ENCODE measurements at places on chromosomes 5 and 9. TPM values are rescaled to one million over a fixed set of nuclear protein-coding genes. Genes with fewer than 3 reads are reported as not detected.

The FIBCD1 gene
- 0.33 TPM for total RNA-seq

The EDIL3 gene
- total RNA-seq, result 74.6 TPM

The TNC gene
- total RNA-seq, result 10.1 TPM

The CA9 gene
- total RNA-seq, result 1.5 TPM

The NOL8 gene
- total RNA-seq, result 28.2 TPM

The PMPCA gene
- 61.3 TPM for total RNA-seq

The SHB gene
- total RNA-seq, result 18.5 TPM

The TRAPPC13 gene
- total RNA-seq, result 20.3 TPM

The GPX3 gene
- 32.5 TPM for total RNA-seq

The IFNK gene
- total RNA-seq, result not detected

DNA sequence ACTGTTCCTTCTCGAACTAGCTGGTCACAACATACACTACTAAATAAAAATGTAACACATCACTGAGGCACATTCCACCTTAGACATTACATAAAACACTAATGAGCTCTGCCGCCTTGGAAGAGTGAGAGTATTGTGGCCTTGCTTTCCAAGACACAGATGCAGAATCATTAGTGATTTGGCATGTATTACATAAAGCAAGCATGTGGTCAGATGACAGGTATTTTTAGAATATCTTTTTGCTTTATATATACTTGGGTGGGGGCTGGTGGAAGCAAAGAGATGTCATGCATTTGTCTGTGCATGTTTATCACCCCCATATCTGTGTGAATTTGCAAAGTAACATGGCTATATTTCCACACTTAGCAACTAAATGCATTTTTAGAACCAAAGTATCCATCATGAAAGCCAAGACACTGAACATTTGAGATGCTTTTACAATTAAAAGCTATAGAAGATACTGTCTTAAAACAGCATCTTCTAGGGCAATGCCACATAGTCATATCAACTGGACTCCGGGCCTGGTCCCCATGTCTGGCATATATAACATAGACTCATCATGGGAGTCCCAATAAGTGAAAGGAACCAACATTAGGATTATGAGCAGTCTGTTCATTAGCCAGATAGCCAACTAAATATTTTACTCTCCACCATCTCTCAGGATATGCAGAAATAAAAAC is 213.5 kb downstream of the MEF2C start:
- no peak overlapping the region for H3K4me3 ChIP-seq
- peaks cover 13% of the 10 kb centered on the region for H3K27me3 ChIP-seq
- H3K4me1 ChIP-seq, result peaks cover 55% of the 10 kb centered on the region
- H3K27ac ChIP-seq, result no peak overlapping the region
- DNase-seq, result no peak
- H3K36me3 ChIP-seq, result no peaks in the 10 kb centered on the region

- H3K4me3 ChIP-seq, result no peak overlapping the region
- no peaks in the 10 kb centered on the region for H3K36me3 ChIP-seq
- H3K27ac ChIP-seq, result peak overlapping the region; percentile 74
- H3K27me3 ChIP-seq, result no peaks in the 10 kb centered on the region
- H3K4me1 ChIP-seq, result peaks cover 11% of the 10 kb centered on the region
Measured at GRCh38 chr5:100706776-100707175, 171.6 kb downstream of the FAM174A start.

DNA sequence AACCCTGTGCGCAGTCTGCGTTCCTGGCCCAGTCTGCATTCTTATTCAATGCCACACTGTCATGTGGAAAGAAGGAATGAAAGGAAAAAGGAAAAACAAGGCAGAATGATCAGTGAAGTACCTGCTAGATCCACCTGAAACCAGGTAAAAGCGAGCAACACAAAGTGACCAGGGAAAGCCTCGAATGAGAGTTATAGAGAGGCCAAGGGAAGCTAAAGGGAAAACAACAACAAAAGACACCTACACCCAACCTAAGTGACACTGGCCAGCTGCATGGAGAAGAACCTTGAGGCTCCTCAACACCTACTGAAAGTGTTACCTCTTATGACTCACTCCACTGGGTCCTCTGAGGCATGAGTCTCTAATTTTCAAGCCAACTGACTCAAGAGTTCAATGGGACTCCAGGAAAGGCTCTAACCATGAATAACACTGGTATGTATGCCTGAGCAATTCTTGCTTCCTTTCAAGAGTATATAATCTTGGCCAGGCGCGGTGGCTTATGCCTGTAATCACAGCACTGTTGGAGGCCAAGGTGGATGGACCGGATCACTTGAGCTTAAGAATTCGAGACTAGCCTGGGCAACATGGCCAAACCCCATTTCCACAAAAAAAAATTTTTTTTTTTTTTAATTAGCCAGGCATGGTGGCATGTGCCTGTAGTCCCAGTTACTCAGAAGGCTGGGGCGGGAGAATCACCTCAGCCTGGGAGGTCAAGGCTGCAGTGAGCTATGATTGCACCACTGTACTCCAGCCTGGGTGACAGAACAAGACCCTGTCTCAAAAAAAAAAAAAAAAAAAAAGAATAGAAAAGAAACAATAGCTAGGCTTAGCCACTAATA is 29.0 kb downstream of the MTMR12 start:
- no peak overlapping the region for H3K4me3 ChIP-seq
- no peak for DNase-seq
- no peak overlapping the region for H3K27ac ChIP-seq
- H3K36me3 ChIP-seq, result peaks cover 23% of the 10 kb centered on the region
- peaks cover 2% of the 10 kb centered on the region for H3K27me3 ChIP-seq
- H3K4me1 ChIP-seq, result no peaks in the 10 kb centered on the region

DNA sequence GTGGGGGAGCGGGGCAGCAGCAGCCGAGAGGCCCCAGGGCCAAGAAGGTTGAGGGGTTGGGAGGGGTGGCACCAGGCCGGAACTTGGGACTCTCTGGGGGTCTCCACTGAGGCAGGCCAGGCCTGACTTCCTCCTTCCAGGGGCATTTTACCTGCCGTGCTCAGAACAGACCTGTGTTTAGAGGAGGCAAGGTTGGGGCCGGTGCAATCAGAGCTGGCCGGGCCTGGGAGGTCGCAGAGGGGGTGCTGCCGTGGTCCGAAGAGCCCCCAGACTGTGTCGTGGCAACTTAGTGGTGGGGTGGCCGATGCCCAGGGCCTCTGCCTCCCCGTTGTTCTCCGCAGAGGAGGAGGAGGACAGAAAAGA is 21.8 kb downstream of the GLT6D1 start:
- no peak for DNase-seq
- no peaks in the 10 kb centered on the region for H3K36me3 ChIP-seq
- H3K4me3 ChIP-seq, result no peak overlapping the region
- H3K27ac ChIP-seq, result no peak overlapping the region
- peaks cover 4% of the 10 kb centered on the region for H3K27me3 ChIP-seq
- no peaks in the 10 kb centered on the region for H3K4me1 ChIP-seq

DNA sequence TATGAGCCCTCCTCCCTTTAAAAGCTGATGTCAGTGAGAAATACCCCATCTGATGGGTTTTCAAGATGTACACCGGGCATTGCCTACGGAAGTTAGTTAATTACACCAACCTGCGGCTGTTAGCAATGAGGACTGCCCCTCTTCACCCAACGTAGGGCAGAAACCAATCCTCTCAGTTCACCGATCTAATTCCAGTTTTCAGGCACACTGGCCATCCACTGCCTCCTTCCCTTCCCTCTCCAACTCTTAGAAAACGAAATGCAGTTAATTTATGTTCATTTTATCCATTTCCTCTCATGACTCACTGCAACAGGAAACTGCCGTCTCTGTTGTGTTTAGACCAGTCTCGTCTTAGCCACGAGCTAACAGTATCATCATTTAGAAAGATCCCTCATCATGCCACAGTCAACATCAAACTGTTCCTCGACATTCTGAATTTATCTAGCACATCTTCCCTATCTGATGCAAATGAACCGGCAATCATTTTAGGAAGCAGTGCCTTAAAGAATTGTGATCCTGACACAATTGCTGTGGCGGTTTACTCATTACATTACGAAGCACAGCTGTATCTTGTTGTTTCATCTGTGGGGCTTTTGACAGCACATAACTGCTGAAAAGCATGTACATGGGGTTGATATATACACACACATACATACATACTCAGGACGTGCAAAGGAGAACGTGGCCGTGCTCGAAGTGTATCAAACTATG is 168.6 kb downstream of the EFNA5 start:
- H3K36me3 ChIP-seq, result no peaks in the 10 kb centered on the region
- no peak overlapping the region for H3K4me3 ChIP-seq
- no peak for DNase-seq
- H3K27ac ChIP-seq, result peak overlapping the region; percentile 15
- H3K27me3 ChIP-seq, result no peaks in the 10 kb centered on the region
- peaks cover 21% of the 10 kb centered on the region for H3K4me1 ChIP-seq

DNA sequence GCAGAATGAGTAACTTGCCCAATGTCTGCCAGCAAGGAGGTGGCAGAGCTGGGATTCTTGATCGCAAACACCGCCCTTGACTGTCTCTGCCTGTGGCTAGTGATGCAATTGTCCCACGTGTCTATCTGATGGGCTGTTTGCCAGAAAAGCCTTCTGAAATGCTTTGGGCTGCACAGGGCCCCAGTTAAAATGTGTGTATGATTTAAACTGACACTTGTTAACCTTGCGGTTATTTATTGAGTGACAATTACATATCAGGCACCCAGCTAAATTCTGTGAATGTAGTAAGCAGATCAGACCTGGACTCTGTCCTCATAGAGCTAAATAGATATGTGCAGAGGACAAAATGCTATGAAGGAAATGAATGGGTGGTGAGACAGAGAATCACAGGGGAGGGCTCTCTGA is 11.6 kb upstream of the IL12B start:
- peaks cover 2% of the 10 kb centered on the region for H3K27me3 ChIP-seq
- no peak overlapping the region for H3K27ac ChIP-seq
- H3K36me3 ChIP-seq, result no peaks in the 10 kb centered on the region
- H3K4me3 ChIP-seq, result no peak overlapping the region
- no peak for DNase-seq

DNA sequence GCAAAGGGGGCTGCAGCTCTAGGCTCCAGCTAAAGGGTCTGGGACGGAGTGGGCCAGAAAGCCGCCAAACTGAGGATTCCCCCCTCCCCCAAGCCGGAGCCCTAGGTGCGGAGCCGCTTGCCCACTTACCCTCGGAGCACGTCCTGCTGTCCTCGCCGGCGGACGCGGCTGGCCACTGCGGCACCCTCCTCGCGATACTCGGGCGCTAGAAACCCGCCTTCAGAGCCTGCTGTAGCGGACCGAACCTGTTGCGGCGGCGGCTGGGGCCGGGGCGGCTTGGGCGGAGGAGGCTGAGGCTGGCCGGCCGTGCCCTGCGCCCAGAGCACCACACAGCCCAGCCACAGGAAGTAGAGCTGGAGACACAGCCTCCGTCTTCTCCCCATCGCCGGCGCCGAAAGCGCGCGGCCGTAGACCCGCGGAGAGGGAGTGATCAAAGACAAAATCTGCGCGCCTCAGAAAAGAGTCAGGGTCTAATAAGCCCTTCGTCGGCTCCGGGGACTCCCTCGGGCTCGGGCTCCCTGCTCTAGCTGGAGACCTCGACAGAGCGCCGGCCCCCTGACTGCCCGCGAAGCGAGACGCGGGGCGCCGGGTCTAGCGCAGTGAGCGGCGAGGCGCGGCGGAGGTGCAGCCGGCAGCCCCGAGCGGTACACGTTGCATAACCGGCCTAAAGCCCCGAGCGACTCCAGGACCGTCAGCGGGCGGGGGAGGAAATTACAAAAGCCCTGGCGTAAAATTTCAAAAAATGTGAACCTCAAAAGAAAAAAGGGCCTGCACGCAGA is 635 bp downstream of the FBN2 start:
- H3K36me3 ChIP-seq, result peaks cover 4% of the 10 kb centered on the region
- peak overlapping the region; percentile 91 for H3K4me3 ChIP-seq

- no peak overlapping the region for H3K27ac ChIP-seq
- no peak overlapping the region for H3K4me3 ChIP-seq
- DNase-seq, result no peak
- no peaks in the 10 kb centered on the region for H3K4me1 ChIP-seq
- no peaks in the 10 kb centered on the region for H3K36me3 ChIP-seq
Measured at GRCh38 chr5:21391506-21391905, 1403.5 kb upstream of the CDH18 start.

GRCh38 chr5:88539693-88540365 is 271.2 kb upstream of the TMEM161B start:
- no peaks in the 10 kb centered on the region for H3K4me1 ChIP-seq
- H3K27ac ChIP-seq, result no peak overlapping the region
- no peak for DNase-seq
- H3K36me3 ChIP-seq, result no peaks in the 10 kb centered on the region

DNA sequence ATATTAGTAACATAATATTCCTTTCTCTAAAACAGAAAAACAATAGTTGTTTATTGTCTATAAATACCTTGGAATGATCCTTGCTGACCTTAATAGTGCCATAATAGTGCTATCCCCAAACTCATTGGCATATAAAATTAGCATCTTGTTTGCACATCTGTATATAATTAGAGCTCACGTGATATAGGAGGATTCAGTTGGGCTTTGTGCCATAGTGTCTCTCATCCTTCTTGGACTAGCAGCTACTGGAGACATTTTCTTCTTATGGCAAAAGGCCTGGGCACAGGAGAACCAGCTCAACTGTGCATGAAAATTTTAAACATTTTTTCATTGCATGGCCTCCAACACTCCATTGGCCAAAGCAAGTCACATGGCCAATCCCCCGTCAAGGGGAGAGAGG is 342.5 kb downstream of the SPATA31D1 start:
- no peaks in the 10 kb centered on the region for H3K36me3 ChIP-seq
- H3K4me3 ChIP-seq, result no peak overlapping the region
- H3K4me1 ChIP-seq, result peaks cover 2% of the 10 kb centered on the region
- H3K27me3 ChIP-seq, result peaks cover 2% of the 10 kb centered on the region
- H3K27ac ChIP-seq, result no peak overlapping the region

DNA sequence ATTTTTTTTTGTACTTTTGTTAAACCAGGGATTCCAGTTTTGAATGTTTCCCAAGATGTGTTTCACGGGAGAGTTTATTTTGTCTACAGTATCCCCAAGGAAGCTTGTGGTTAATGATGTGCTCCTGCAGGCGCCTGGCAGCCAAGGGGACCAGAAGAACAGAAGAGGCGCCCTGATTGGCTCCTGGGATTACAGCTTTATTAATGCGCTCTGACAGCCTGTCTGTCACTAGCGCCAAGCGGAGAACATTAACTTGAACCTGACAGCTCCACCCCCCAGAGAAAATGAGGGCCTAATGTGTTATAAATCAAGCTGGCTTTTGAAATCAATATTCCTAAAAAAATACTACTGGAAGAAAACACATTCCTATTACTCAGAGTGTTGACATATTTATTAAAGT is 5.0 kb upstream of the FBXL7 start:
- H3K36me3 ChIP-seq, result no peaks in the 10 kb centered on the region
- no peak overlapping the region for H3K4me3 ChIP-seq
- no peak for DNase-seq
- H3K27ac ChIP-seq, result no peak overlapping the region
- H3K27me3 ChIP-seq, result no peaks in the 10 kb centered on the region

GRCh38 chr5:74233091-74233490 is 407.4 kb downstream of the ENC1 start:
- no peak for DNase-seq
- H3K27me3 ChIP-seq, result no peaks in the 10 kb centered on the region
- H3K4me1 ChIP-seq, result no peaks in the 10 kb centered on the region
- no peak overlapping the region for H3K4me3 ChIP-seq

- H3K4me3 ChIP-seq, result no peak overlapping the region
- no peak overlapping the region for H3K27ac ChIP-seq
- peaks cover 8% of the 10 kb centered on the region for H3K4me1 ChIP-seq
- no peaks in the 10 kb centered on the region for H3K36me3 ChIP-seq
- no peak for DNase-seq
Measured at GRCh38 chr5:71782393-71782770, 63.3 kb downstream of the CARTPT start.

Data from endothelial cell (in vitro differentiated cells).